ENCODE measurements at places on chromosomes 5 and 9. TPM values are rescaled to one million over a fixed set of nuclear protein-coding genes. Genes with fewer than 3 reads are reported as not detected.

Gene GRM6
- total RNA-seq = not detected

Gene PRRT1B
- total RNA-seq = not detected

Gene SPRY4
- 32.2 TPM for total RNA-seq

Gene ZBTB34
- total RNA-seq = 5.3 TPM

Gene SPINK1
- total RNA-seq = not detected

Gene CAST
- 397 TPM for total RNA-seq

Gene SOWAHA
- not detected for total RNA-seq

Gene ITK
- total RNA-seq = not detected

Gene CKMT2
- total RNA-seq = 0.33 TPM

Gene PNPLA7
- 1.2 TPM for total RNA-seq

Gene PCDHB12
- 0.17 TPM for total RNA-seq

All from mammary epithelial cell (primary cell).